Kidney (tissue), 22 donors: ENCODE measurements at places on chromosomes 1 and 21.

- H3K27ac ChIP-seq, result no peak overlapping the region
- no peak overlapping the region for H3K4me3 ChIP-seq
- no peaks in the 10 kb centered on the region for H3K27me3 ChIP-seq
- no peaks in the 10 kb centered on the region for H3K36me3 ChIP-seq
Measured at GRCh38 chr1:231826566-231826965, 200.0 kb downstream of the DISC1 start.

DNA sequence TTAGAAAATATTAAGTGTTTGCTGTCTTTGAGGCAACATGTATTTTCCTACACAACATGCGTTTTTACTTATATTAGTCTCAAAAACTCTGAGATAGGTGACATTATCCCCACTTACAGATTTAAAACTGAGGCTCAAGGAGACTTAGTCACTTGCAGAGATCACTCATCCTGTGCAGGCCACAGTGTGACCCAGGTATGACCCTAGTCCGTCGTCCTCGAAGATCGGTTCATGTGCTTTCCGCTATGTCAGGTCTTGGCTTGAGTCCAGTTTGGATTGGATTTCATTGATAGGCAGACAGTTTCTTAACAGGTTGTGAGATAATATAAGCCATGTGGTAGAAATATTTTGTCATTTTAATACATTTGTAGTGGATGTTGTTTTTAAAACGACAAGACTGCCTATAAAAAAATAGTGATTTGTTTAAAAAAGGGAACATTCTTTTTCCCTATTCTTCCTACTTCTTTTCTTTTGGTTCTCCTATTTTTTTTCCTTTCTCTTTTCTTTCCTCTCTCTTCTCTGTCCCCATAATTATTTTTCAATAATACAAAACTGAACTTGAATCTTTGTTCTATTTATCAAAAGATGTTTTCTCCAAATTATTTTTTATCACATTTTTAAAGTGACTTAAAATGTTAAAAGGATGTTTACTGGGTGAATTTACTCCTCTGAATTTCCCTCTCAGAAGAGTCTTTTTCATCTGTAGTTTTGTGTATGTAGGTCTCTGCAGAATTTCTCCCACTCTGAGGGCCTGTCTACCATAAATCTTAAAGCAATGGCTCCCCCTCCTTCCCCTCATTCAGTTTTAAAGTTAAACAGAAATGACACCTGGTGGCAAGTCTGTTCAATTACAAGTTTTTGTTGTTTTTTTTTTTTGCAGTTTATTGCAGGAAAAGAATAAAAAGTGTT is 81.8 kb downstream of the PHTF1 start:
- DNase-seq, result peak; percentile 89
- peaks cover 2% of the 10 kb centered on the region for H3K36me3 ChIP-seq
- no peak overlapping the region for H3K4me3 ChIP-seq
- no peaks in the 10 kb centered on the region for H3K27me3 ChIP-seq
- no peaks in the 10 kb centered on the region for H3K4me1 ChIP-seq
- H3K27ac ChIP-seq, result no peak overlapping the region

GRCh38 chr1:40922969-40923368 is 56.5 kb upstream of the CTPS1 start:
- H3K27ac ChIP-seq, result peak overlapping the region; percentile 23
- no peak overlapping the region for H3K4me3 ChIP-seq
- H3K4me1 ChIP-seq, result no peaks in the 10 kb centered on the region
- no peaks in the 10 kb centered on the region for H3K27me3 ChIP-seq

- H3K27me3 ChIP-seq, result no peaks in the 10 kb centered on the region
- DNase-seq, result no peak
- H3K4me3 ChIP-seq, result no peak overlapping the region
- no peak overlapping the region for H3K27ac ChIP-seq
- H3K36me3 ChIP-seq, result no peaks in the 10 kb centered on the region
Measured at GRCh38 chr1:25704267-25704691, 87.7 kb downstream of the MAN1C1 start.

DNA sequence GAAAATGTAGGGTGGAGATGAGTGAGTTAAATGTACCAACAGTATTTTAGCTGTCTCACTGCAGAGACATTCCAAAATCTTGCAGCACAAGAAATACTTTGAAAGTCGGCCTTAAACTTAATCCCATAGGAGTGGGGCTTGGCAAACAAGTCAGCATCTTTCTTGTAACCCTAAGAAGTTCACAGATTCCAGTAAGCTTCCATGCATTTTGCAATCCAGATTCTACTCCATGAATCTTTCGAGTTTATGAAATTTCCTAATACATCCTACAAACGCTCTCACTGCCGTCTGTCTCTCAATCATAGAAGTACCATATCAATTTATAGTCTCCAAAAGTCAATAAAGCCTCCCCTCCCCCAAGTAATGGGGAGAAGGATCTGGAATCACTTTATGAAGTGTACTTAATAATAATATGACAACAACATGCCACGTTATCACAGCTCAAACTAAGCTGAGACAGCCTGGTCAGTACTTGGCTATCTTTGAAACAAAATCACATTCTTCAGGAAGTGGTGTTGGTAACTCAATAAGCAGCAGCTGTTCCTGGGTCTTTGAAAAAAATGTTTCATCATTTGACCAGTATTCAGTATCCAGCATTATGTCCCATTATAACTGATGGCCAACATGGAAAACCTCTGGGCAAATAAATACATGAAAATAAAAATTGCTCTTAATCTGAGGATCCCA is 317.4 kb upstream of the RUNX1 start:
- H3K27ac ChIP-seq, result no peak overlapping the region
- no peaks in the 10 kb centered on the region for H3K4me1 ChIP-seq
- DNase-seq, result no peak

DNA sequence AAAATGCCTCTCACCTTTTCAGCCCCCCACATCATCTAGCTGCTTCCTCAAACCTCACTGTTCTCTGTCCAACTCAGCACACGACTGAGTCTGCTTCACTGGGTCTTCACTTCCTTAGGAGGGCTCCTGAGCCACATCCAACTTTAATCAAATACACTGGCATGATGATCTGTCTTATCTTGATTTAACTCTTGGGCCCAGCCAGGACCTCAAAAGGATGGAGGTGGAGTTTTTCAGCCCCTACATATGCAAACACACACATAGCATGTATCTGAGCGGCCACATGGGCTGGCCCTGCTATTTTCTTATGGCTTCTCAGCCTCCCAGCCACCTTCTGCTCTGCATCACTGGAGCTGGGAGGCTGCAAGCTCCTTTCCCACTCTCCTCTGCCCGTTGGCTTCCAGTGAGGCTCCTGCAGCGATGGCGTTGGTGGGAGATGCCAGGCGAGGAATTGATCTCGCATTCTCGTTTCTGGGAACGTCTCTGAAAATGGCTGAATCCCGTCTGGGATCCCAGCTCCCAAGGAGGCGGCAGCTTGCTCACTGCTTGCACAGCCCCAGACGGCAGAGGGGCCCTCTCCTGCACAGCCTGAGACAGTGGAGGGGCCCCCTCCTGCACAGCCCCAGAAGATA is 1.8 kb upstream of the PRXL2B start:
- no peaks in the 10 kb centered on the region for H3K36me3 ChIP-seq
- H3K27ac ChIP-seq, result peak overlapping the region; percentile 97
- peak overlapping the region; percentile 98 for H3K4me3 ChIP-seq
- no peaks in the 10 kb centered on the region for H3K27me3 ChIP-seq
- DNase-seq, result no peak
- peaks cover 3% of the 10 kb centered on the region for H3K4me1 ChIP-seq

GRCh38 chr1:116179419-116179818 is 68.2 kb downstream of the MAB21L3 start:
- H3K4me3 ChIP-seq, result no peak overlapping the region
- H3K36me3 ChIP-seq, result no peaks in the 10 kb centered on the region
- H3K4me1 ChIP-seq, result no peaks in the 10 kb centered on the region
- H3K27me3 ChIP-seq, result no peaks in the 10 kb centered on the region
- peak; percentile 77 for DNase-seq

DNA sequence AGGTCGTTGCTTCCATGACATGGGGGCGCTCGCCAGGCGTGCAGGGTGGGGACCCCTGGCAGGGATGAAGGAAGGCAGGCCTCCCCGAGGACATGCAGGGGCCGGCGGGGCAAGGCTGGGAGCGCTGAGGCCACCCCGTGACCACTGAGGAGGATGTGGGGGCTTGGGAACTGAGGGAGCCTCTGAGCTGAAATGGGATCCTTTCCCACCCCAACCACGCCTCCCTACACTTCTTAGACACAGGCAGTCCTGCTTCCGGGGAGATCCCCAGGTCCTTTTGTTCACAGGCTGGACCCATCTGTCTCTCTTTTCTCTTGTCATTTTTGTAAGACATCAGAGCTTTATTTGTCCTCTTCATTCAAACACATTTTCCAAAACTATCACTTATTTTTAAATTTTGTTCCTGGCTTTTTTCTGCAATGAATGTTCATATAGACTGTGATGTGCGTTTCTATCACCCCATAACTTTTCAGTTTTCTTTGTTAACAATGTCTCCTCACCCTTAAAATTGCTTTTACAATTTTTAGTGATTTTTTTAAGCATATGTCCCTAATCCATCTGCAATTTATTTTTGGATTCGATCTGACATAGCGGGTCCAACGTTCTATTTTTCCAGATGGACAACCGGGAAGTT is 156.7 kb upstream of the BACE2 start:
- H3K4me1 ChIP-seq, result no peaks in the 10 kb centered on the region
- H3K27me3 ChIP-seq, result no peaks in the 10 kb centered on the region
- no peak for DNase-seq
- no peak overlapping the region for H3K27ac ChIP-seq
- no peaks in the 10 kb centered on the region for H3K36me3 ChIP-seq

DNA sequence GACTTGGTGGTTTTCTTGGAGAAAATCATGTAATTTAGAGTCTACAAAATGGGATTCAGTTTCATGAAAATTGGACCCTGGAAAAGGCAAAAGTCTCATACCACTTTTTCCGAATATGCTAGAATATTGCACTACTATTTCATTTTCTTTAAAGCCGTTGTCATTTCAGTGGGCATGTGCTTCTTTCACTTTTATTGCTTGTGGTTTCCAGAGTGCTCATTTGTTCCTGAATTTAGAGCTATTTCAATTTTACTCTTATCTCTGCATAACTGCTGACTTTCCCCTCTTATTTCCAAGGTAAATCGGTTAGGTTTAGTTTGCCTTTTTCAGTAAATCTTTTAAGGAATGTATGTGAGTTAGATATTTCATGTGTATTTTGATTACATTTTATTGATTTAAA is 11.6 kb downstream of the HHAT start:
- H3K4me1 ChIP-seq, result peaks cover 3% of the 10 kb centered on the region
- no peaks in the 10 kb centered on the region for H3K36me3 ChIP-seq
- DNase-seq, result no peak
- no peaks in the 10 kb centered on the region for H3K27me3 ChIP-seq
- no peak overlapping the region for H3K4me3 ChIP-seq

DNA sequence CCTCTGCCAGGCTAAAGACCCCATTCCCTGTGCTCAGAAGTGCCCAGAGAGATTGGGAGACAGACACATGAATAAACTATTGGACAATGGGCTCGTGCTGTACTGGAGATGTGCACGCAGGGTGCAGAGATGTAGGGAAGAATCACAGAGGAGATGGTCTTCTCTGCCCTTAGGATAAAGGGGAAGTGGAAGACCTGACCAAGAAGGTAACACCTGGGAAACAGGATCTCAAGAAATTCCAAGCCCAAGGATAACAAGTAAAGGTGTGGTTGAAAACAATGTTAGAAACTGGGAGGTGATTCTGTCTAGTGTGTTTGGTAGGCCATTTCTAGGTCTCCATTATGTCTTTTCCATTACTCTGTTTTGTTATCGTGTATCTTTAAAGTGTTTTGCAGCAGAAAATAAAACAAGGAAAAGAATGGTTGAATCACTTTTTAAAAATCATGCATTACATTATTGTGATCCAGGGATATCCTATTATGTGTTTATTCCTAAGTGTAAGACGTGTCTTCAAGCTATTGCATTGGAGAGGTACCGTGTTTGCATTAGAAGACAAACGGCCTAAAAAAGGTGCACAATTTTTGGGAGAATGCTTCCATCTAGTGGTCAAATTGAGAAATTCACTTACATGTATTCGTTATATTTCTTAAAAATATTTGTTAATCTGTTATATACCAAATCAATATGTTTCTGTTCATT is 40.8 kb upstream of the KCTD3 start:
- no peaks in the 10 kb centered on the region for H3K4me1 ChIP-seq
- H3K27ac ChIP-seq, result no peak overlapping the region
- H3K27me3 ChIP-seq, result no peaks in the 10 kb centered on the region
- no peaks in the 10 kb centered on the region for H3K36me3 ChIP-seq
- H3K4me3 ChIP-seq, result no peak overlapping the region
- DNase-seq, result peak; percentile 69

- H3K27me3 ChIP-seq, result no peaks in the 10 kb centered on the region
- H3K36me3 ChIP-seq, result peaks cover 11% of the 10 kb centered on the region
- no peaks in the 10 kb centered on the region for H3K4me1 ChIP-seq
Measured at GRCh38 chr21:42750737-42751530, 97.5 kb downstream of the PDE9A start.

DNA sequence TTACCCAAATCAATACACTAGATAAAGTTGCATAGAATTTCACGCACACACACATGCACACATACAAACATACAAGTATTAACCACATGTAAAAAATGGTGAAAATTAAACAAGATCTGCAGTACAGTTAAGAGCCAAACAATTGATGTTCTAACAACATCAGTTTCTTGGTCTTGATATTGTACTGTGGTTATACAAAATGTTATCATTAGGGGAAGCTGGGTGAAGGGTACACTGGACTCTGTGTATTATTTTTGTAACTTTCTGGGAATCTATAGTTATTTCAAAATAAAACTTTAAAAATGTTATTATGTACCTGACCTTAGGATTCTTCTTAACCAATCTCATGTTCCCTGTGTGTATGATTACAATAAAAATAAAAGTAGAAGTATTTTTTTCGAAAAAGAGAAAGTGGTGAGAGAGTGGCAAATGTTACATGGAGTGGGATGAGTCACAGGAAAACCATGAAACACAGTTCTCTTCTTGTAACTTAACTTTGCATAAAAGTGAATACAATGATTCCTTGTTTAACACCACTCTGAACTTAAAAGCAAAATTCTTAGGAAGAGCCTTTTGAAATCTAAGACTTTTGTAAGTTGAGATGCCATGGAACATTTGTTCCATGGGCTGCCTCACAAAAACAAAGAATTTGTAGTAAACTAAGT is 101.6 kb upstream of the RUNX1 start:
- H3K27ac ChIP-seq, result no peak overlapping the region
- no peak overlapping the region for H3K4me3 ChIP-seq
- H3K4me1 ChIP-seq, result no peaks in the 10 kb centered on the region
- H3K27me3 ChIP-seq, result no peaks in the 10 kb centered on the region
- no peaks in the 10 kb centered on the region for H3K36me3 ChIP-seq

- no peak overlapping the region for H3K27ac ChIP-seq
- H3K27me3 ChIP-seq, result no peaks in the 10 kb centered on the region
- H3K4me3 ChIP-seq, result no peak overlapping the region
- H3K36me3 ChIP-seq, result no peaks in the 10 kb centered on the region
Measured at GRCh38 chr1:14304381-14304865, 294.1 kb upstream of the KAZN start.
